Tibial nerve (tissue), 4 donors: ENCODE measurements at places on chromosomes 7 and 10.

DNA sequence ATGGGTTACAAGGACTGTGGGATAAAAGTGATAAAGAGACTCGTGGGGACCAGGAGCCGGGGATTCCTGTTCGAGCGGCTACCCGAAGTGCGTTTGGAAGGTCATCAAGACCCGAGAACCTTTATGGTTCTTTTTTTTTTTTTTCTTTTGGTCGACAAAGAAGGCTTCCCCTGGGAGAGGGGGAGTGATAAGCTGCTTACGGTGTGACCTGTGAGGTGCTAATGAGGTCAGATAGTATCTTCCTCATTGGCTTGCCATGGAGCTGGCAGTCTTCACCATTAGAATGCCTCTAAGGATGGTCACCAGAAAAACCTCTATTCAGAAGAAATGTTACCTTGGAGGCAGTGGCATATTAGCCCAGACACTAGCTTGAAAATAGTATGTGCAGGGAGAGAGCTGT lies 92.3 kb upstream of the STEAP4 start:
- no peaks in the 10 kb centered on the region for H3K36me3 ChIP-seq
- H3K27me3 ChIP-seq = no peaks in the 10 kb centered on the region
- H3K4me1 ChIP-seq = no peaks in the 10 kb centered on the region
- no peak overlapping the region for H3K27ac ChIP-seq
- DNase-seq = no peak

DNA sequence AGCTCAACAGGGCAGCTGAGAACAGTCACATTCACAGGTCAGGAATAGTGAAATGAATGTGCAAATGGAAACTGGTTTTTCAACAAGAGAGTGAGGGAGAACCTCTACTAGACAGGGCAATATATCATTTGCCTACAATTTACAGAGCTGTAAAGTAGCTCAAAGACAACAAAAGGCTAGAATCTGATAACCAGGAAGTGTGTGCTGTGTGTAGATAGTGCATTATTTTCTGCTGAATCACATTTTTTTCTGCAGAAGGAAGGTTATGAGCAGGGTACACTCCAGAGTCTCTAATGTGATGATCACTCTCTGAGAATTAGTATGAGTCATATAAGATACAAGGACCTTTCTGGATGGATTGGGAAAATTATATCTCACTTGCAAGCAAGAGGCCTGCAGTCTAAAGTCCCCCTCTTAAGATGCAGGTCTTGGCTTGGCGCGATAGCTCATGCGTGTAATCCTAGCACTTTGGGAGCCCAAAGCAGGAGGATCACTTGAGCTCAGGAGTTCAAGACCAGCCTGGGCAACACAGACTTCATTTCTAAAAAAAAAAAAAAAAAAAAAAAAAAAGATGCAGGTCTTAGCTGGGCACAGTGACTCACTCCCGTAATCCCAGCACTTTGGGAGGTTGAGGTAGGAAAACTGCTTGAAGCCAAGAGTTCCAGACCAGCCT lies 59.9 kb upstream of the COBL start:
- H3K4me1 ChIP-seq = no peaks in the 10 kb centered on the region
- no peak overlapping the region for H3K27ac ChIP-seq
- no peaks in the 10 kb centered on the region for H3K27me3 ChIP-seq
- no peak overlapping the region for H3K4me3 ChIP-seq
- no peak for DNase-seq

GRCh38 chr7:100801833-100802568 lies 25.3 kb downstream of the EPHB4 start:
- H3K4me1 ChIP-seq = no peaks in the 10 kb centered on the region
- H3K27me3 ChIP-seq = no peaks in the 10 kb centered on the region
- H3K36me3 ChIP-seq = no peaks in the 10 kb centered on the region
- no peak for DNase-seq
- no peak overlapping the region for H3K27ac ChIP-seq

- no peaks in the 10 kb centered on the region for H3K36me3 ChIP-seq
- H3K4me3 ChIP-seq = peak overlapping the region; percentile 82
- no peak for DNase-seq
- H3K27ac ChIP-seq = no peak overlapping the region
- H3K4me1 ChIP-seq = peaks cover 42% of the 10 kb centered on the region
- H3K27me3 ChIP-seq = no peaks in the 10 kb centered on the region
Measured at GRCh38 chr10:32955299-32955772, 2.7 kb downstream of the ITGB1 start.

DNA sequence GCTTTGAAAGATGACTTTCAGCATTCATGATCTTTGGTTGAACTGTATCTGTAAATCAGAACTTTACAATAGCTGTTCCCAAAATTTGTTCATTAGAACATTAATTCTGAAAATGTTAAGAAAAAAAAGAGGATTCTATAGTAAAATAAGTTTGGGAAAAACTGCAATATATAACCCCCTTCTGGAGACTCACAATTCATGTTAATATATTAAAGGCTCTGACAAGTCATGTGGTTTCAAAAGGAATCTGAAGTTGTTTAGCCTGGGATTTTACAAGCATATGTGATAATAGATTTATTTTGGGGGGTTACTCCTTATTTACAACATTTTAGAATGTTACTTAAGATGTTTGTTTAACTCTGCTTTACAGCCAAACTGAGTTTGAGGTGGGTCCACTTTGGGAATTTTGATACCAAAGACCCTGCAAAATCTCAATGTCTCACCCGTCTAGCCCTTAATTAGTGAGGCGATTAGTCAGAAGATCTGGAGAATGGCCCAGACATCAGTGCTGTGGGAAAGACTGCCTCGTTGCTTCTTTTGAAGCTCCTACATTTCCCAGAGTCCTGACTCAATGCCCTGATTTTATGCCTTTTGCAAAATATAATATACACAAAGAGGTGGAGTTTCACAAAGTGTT lies 40.0 kb downstream of the CDK1 start:
- H3K27me3 ChIP-seq = no peaks in the 10 kb centered on the region
- no peak overlapping the region for H3K27ac ChIP-seq
- DNase-seq = no peak
- H3K4me1 ChIP-seq = no peaks in the 10 kb centered on the region
- no peak overlapping the region for H3K4me3 ChIP-seq
- no peaks in the 10 kb centered on the region for H3K36me3 ChIP-seq

- no peak for DNase-seq
- no peaks in the 10 kb centered on the region for H3K27me3 ChIP-seq
- H3K4me1 ChIP-seq = no peaks in the 10 kb centered on the region
- no peak overlapping the region for H3K4me3 ChIP-seq
Measured at GRCh38 chr7:48252995-48253394, 81.7 kb downstream of the ABCA13 start.

- DNase-seq = no peak
- H3K36me3 ChIP-seq = no peaks in the 10 kb centered on the region
- no peaks in the 10 kb centered on the region for H3K27me3 ChIP-seq
Measured at GRCh38 chr10:126950401-126951105, 45.3 kb downstream of the DOCK1 start.

DNA sequence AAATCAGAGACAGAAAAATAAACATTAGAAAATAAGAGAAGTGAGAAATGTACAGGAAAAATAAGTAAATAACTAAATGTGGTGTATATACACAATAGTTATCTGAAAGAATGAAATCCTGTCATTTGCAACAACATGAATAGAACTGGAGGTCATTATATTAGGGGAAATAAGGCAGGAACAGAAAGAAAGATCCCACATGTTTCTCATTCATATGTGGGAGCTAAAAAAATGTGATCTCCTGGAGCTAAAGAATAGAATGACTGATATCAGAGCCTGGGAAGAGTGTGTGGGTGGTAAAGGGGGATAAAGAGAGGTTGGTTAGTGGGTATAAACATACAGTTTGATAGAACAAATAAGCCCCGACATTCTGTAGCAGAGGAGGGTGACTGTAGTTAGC lies 27.3 kb downstream of the PLXDC2 start:
- no peaks in the 10 kb centered on the region for H3K27me3 ChIP-seq
- H3K27ac ChIP-seq = no peak overlapping the region
- no peak overlapping the region for H3K4me3 ChIP-seq
- H3K36me3 ChIP-seq = no peaks in the 10 kb centered on the region
- peaks cover 14% of the 10 kb centered on the region for H3K4me1 ChIP-seq
- DNase-seq = no peak

DNA sequence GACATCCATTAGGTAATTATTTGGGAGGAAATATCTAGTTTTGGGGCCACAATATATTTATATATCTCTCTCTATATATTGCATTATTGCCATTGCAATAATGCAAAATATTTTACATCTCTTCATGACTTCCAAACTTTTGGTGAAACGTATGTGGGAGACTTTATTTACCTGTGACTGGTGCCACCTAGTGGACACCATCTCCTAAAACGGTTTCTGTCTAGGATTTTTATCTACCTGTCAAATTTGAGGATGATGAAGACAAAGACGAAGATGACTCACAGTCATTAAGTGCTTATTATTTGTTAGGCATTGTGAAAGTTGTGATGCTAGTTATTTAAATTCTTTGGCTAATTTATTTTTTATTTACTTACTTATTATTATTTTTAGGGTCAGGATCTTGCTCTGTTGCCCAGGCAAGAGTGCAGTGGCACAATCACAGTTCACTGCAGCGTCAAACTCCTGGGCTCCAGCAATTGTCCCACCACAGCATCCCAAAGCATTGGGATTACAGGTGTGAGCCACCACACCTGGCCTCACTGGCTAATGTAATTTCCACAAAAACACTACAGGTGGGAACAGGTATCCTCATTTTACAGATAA lies 18.7 kb upstream of the CBLL1 start:
- peaks cover 4% of the 10 kb centered on the region for H3K27me3 ChIP-seq
- H3K36me3 ChIP-seq = no peaks in the 10 kb centered on the region
- no peak overlapping the region for H3K27ac ChIP-seq
- no peak overlapping the region for H3K4me3 ChIP-seq

DNA sequence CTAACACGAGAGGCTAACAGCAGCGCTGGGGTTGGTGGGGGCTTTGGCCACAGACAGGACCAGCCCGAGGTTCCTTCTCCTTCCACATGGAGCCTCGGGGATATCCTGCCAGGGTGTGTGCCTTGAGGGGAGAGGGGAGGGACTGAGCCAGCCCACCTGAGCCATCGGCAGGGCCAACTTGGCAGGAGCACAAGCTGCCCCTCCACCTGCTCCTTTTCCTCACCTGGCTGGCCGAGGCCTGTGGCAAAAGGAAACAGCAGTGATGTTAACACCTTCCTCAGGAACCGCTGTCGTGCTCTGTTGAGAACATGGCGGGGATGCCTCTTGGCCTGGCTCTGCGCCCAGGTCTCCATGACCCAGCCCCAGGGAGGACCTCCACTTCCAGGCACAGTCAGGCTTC lies 255.1 kb upstream of the PPP2R2D start:
- H3K27ac ChIP-seq = no peak overlapping the region
- H3K36me3 ChIP-seq = no peaks in the 10 kb centered on the region
- H3K4me1 ChIP-seq = peaks cover 9% of the 10 kb centered on the region

DNA sequence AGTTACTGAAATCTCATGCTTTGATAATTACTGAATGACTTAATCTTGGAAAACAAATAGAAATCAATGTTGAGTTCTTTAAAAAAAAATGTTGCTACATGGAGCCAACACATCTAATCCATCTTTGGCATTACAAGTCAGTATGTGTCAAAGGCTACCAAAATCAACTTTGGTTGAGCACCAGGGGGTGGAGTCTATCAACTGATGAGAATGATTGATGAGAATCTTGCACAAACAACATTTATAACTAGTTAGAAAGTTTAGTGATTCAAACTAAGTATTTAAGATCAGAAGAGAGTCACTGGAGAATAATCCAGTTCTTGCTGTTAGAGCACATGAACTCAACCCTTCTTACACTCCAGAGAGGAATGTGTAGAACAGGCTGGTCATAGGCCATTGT lies 70.5 kb upstream of the LRRC17 start:
- H3K4me3 ChIP-seq = no peak overlapping the region
- no peak for DNase-seq
- H3K27me3 ChIP-seq = no peaks in the 10 kb centered on the region
- H3K4me1 ChIP-seq = no peaks in the 10 kb centered on the region
- peaks cover 13% of the 10 kb centered on the region for H3K36me3 ChIP-seq

- H3K27me3 ChIP-seq = no peaks in the 10 kb centered on the region
- H3K27ac ChIP-seq = no peak overlapping the region
- H3K4me3 ChIP-seq = no peak overlapping the region
- DNase-seq = no peak
- no peaks in the 10 kb centered on the region for H3K36me3 ChIP-seq
- no peaks in the 10 kb centered on the region for H3K4me1 ChIP-seq
Measured at GRCh38 chr7:3730276-3730675, 429.2 kb downstream of the SDK1 start.
